HT1080 (cell line): ENCODE measurements at places on chromosomes 1 and 21.

GRCh38 chr1:69263921-69264391 lies 303.8 kb upstream of the LRRC7 start:
- no peak for DNase-seq

- no peak for DNase-seq
These were observed 9.8 kb upstream of the COL6A1 start for GRCh38 chr21:45971616-45972352.

GRCh38 chr1:11693024-11693590 lies 1.6 kb downstream of the DRAXIN start:
- DNase-seq, result peak; percentile 98

- no peak for DNase-seq
These were observed 93.3 kb downstream of the PDE9A start for GRCh38 chr21:42746593-42747275.

GRCh38 chr1:88878731-88879130 lies 12.6 kb downstream of the GTF2B start:
- no peak for DNase-seq

- DNase-seq, result no peak
These were observed 10.8 kb upstream of the PPIE start for GRCh38 chr1:39727932-39728317.

GRCh38 chr1:152870831-152871730 lies 7.0 kb upstream of the SMCP start:
- DNase-seq, result peak; percentile 58

DNA sequence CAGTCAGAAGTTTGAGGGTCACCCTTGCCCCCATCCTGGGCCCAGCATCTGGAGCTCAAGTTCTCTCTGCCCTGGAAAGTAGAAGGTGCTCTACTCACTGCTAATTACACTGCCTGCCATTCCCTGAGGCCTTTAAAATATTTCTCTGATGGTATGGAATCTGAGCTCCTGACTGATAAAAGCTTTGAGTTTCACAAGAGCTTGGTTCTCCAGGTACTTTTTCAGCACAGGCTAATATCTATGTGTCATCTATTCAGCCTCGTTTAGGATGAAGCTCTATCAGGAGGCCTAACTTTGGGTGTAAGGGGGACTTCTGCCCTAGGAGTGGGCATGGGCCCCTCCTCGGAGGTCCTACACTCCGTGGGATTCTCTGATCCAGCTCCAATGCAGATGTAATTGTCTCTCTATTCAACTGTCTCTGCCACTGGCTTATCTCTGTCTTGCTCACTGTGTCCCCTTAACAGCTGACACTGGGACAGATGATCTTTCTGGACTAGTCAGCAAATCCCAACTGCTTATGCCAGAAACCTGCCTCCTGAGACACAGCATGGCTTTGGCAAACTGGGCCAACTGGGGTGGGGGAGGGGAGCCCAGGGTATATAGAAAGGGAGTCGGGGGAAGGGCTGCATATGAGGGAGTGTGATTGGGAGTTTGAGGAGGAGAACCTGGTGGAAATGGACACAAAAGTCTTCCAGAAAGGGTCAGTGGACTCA lies 104.2 kb upstream of the GADD45A start:
- no peak for DNase-seq

DNA sequence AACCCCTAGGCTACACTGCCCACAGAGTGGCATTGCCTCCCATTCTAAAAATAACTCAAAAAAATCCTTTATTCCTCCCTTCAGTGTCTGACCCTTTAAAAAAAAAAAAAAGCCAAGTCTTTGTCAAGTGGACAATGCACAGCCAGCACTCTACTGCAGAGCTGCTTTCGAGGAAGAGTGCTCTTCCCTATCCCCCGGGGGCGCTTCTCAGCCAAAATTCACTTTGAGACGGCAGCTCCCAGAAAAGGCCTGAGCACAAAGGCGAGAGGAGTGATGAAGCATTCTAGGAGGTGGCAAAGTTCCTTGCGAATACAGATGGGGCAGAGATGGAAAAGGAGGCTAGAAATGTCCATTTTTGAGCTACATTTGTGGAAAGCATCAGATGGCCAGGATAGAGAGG lies 23.3 kb downstream of the EPHA10 start:
- no peak for DNase-seq

DNA sequence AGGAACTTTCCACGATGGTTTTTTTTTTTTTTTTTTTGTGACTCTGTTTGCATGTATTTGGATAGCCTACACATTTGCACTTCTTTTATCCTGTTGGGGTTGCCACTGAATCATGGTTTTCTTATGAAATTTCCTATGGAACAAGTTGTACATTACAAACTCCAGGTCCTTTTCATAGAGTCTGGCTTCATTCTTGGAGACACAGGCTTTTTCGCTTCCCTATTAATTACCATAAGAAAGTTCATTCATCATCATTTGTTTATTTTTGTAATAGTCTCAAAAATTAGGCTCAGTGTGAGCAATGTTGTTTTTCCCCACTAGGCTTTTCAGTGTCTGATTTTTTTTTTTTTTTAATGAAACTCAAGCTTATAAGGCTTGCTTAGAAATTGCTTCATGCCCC lies 179.4 kb downstream of the FMN2 start:
- DNase-seq, result no peak

DNA sequence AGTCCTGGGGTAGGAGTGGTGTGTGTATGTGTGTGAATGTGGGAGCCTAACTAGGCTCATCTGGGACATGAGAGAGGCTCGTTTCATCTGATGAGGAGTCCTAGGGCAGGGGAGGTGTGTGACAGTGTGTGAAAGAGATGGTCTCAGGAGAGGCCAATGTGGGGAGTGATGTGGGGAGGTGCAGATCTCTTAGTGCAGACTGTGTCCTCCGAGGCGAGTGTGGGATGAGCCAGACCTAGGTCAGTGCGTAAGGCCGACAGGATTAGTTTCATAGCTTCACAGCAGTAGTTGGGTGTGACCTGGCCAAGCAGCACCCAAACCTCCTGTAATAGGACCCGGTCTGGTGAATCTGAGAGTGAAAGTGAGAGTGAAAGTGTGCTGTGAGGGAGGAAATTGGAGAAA lies 94.7 kb downstream of the LIPI start:
- DNase-seq, result no peak

DNA sequence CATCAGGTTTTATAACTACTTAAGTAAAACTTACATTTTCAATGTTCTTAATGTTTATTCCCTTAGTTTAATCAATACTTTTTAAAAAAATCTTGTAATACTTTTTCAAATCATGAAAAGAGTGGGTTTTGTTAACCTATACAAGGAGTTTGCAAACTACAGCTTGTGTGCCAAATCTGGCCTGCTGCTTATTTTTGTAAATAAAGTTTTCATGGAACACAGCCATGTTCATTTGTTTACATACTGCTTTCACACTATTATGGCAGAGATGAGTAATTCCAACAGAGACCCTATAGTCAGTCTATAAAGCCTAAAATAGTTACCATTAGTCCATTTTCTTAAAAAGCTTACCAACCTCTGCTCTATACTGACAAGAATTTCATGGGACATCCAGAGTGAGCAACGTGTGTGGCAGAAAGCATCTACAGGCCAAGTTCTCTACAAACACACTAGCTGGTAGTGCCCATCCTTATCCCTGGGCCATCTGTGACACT lies 42.6 kb downstream of the ERO1B start:
- no peak for DNase-seq

DNA sequence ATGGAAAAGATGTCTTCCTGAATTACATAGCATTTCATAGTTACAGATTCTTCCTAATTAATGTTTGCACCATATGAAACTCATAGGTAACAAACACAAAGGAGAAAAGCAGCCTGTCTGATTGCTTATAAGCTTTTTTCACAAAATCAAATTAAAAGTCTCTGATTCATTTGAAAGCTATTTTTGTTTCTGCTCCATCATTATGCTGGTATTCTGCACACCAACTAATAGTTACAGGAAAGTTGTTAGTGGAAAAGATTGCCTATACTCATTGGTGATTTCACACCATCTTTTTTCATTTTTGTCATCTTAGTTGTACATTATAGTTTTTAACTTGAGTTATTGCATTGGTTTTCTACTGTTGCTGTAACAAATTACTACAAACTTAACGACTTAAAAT lies 70.0 kb downstream of the PRKAA2 start:
- peak; percentile 14 for DNase-seq

GRCh38 chr1:241356519-241357365 lies at the start of gene RGS7:
Gene RGS7 (minus strand): TSS chr1:241357205.
- DNase-seq, result peak; percentile 64

- DNase-seq, result no peak
These were observed 132.5 kb downstream of the ZNF326 start for GRCh38 chr1:90127288-90127953.

DNA sequence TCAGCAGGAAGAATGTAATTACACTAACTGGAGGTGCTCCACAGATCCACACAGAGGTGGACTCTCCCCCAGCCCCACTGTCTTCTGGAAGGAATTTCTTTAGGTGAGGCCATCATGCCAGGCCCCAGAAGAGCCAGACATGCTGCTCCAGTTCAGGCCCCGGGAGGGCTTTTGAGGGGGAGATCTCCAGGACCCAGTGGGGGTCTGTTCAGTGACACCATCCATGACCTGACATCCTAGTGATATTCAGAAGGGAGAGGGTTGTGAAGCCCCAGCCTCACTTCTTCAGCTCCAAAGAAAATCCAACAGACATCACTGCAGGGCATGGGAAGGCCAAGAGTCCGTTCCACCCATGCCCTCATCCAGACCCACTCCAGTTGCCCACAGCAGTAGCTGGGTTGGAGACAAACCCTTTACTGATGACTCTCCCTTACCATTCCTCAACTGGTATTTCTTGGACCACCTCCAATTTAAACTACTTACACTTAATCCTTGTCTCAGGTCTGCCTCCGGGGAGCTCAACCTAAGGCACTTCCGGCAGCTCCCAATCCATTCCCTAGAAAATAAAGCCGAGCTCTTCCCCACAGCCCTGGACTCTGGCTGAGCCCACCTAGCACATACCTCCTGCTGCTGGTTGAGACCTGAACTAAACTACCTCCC lies 39.2 kb downstream of the CSMD2 start:
- peak; percentile 59 for DNase-seq

DNA sequence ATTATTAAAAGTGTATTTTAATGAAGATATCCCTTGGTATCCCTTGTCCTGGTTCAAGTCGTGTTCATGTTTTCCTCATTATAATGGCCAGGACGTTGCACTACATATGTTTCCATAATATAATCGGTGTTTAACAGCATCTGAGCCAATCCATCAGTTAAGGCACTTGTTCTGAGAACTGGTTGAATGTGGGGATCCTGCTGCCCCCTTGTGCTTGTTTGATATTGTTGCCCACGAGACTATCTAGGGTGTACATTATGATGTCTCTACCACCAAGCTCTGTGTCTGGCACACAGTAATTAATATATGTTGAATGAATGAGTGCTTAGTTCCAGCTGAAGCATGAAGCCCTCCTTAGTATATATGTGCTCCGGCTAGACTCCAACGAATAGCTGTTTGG lies 193.0 kb downstream of the CACNA1E start:
- peak; percentile 53 for DNase-seq

GRCh38 chr1:109626682-109627408 lies 7.2 kb downstream of the AMPD2 start:
- no peak for DNase-seq

- no peak for DNase-seq
These were observed 14.4 kb upstream of the CD101 start for GRCh38 chr1:116987256-116987555.

GRCh38 chr1:42328916-42329496 lies 6.0 kb downstream of the FOXJ3 start:
- no peak for DNase-seq

GRCh38 chr1:68141071-68142021 lies 90.9 kb upstream of the DIRAS3 start:
- DNase-seq, result no peak
